ENCODE measurements at places on chromosomes 7 and 10.

DNA sequence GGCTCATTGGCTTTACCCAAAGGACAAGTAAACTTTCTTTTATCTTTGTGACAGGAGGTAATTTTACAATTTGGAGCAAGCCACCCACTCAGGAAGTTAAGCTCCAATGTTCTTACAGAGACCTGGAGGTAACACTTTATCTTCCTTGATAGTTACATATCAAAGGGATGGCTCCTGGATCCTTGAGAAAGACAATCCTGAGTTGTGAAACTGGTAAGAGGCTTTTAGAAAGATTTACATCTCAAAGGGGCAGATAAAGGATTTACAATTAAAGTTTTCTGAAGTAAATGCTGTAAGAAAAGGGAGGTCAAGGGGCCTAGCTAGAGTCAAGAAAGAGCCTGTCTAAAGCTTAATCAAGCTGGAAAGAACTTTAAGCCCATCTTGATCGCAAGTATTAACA, 124.4 kb upstream of the ZNF804B start:
- no peak for DNase-seq

GRCh38 chr10:122475591-122476332, 14.4 kb downstream of the HTRA1 start:
- DNase-seq: no peak

DNA sequence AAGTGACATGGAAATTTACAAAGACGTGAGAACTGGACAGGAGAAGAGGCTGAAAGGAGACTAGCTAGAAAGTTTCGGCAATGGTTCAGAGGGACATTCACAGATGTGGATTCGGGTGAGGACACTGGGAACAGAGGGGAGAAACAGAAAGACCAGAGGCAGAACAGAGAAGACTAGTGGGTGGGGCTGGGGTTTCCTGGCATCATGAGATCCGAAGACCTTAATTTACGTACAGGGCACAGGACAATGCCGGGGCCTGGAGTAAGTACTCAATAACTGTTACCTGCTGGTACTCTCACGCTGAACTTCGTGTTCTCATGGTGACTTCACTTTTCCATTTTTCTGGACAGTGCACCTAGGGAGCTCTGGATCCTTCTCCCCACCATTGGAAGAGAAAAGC, 53.5 kb downstream of the VOPP1 start:
- no peak for DNase-seq

DNA sequence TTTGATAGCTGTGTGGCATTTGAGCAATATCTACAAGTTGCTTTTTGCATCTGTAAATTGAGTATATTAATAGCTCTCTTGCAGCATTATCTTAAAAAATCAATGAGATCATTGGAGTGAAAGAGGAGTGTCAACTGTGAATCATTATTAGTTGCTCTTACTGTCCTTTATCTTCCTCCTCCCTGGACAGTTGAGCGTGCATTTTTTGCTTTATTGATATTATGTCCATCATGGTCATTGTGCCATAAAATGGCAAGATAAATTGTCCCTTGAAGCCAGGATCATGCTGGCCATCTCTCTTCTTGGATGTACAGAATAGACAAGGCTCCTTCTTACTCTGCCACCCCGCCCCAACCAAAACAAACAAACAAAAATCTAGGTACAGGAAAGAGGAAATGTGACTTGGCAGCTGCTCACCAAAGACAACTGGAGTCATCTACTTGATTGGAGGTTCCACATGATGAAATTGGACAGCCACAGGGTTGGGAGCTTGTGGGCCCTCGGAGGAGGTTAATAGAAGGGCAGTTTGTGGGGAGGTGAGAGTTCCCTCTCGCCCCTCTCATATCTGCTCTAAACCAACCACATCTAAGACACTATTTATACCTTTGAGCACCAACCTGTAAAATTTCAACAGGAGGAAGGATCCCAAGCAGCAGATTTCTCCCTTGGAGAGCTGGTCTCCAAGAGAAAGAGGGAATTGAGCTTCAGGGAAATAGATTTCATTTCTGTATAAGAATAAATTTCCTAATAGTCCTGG, 252.7 kb downstream of the SKIDA1 start:
- DNase-seq: no peak

DNA sequence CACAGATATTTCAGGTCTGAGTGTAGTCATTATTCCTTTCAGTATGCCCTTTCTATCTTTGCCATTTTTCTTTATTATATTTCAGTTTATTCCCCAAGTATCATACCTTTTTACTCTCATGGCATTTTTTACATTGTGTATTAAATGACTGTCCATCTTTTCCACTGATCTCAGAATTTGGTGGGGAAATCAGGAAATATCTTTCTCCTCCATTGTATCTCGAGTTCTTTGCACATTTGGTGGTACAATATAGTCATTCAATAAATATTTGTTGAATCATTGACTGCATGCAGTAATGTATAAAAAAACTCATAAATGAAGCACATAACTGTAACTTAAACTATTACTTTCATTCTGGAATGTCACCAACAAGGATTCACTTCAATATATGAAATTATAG, 354.7 kb downstream of the HGF start:
- DNase-seq: no peak

DNA sequence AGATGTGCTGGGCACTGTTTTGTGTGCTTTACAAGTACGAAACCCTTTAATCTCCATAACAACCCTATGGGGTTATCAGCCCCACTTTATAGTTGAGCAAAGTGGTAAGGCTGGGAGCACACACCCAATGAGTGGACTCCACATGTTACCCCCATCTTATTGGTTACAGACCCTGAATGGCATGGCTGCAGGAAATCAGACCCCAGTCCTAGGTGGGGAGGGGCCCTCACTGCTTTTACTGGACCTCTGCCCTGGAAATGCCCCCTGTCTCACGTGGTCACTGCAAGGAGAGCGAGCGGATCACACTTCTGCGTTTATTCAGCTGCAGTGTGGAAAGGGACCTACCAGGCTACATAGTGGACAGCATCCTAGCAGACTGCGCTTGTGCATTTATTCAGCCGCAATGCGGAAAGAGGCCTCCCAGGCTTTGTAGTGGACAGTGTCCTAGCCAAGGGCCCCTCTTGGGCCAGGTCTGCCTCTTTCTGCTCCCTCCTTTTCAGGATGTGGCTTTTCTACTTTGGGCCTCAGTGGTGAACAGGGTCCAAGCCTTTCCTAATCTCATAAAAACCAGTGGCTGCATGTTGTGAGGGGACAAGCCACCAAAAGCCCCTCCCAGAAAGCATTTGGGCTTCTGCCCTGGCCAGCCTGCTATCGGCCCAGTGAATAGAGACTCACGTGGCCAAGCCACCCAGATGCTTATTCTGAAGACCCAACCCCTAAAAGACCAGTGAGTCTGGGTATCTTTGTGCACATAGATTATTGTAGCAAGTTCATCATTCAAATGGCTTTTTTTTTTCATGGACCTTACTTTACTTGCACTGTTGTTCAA, 405.7 kb upstream of the RNF32 start:
- DNase-seq: no peak

DNA sequence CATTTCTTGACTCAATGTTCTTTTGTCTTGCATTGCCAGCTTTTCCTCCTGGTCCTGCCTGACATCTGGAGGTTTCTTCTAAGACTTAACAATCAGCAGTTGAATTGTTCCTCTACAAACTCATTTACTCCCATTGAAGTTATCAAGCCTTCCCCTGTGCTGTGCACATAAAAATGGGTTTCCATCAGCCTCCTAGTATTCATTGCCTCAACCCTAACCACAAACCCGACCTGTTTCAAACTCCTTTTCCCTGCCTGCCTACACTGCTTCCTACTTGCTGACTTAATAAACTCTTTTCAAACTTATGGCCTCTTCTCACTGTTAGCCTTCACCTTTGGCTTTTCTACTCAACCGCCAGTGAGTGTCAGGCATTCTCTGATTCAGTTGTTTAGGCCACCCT, 9.4 kb upstream of the CDK6 start:
- DNase-seq: no peak

DNA sequence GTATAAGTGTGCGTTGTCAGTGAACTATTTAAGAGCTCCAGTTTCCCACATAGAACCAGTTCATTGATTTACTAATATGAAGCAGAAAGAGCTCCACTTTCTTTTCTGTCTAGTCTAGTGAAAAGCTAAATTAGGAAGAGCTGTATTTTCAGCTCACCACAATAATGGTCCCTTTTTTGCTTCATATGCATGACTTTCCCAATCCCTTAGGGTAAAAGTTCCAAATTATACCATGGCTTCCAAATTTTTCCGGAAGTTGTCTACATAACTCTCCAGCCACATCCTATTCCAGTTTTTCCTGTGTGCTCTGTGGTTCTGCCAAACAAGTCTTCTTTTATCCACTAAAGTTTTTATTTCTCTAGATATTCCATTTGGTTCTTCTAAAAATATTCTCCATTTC, 685.2 kb downstream of the REEP3 start:
- no peak for DNase-seq

GRCh38 chr10:6035931-6036575, 26.1 kb downstream of the IL2RA start:
- no peak for DNase-seq

- peak; percentile 50 for DNase-seq
Observed at GRCh38 chr10:50224330-50224952, 26.9 kb downstream of the ASAH2 start.

GRCh38 chr7:107609811-107610261, 29.8 kb downstream of the BCAP29 start:
- no peak for DNase-seq

DNA sequence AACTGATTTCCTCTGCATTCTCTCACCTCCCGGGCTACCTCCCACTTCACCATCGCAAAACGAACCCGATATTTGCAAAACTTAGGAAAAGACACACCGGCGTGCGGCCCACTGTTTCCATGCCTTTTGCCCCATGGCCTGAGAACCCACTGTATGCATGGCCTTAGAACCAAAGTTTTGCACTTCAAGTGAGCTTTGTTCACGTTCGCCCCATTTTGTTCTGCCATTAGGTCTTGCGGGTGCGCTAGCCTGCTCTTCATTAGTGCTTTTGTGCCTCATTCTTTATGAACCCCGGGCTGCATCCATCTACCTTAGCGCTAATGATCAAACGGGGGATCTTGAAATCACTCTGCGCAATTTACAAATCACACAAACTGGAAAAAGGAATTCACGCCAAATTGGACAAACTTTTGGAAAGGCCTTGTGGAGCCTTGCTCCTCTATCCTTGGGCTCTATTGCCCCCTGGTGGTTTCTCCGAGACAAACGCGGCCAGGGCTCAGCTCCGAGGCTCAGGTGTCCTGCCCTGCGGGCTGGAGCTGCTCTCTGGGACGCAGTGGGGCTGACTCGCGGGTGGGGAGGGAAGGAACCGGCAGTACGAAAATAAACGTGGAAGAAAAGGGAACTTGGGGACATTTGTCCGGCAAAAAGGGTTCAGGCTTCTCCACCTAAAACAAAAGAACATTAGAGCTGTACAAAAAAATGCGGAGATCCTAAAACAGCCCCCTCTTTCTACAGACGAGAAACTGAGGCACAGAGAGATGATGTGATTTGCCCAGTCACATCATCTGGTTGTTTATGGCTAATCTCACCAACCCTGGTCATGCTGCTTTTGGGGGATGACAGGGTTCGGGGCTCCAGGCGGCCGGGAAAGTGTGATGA, 300.4 kb upstream of the NFE2L3 start:
- DNase-seq: peak; percentile 75

DNA sequence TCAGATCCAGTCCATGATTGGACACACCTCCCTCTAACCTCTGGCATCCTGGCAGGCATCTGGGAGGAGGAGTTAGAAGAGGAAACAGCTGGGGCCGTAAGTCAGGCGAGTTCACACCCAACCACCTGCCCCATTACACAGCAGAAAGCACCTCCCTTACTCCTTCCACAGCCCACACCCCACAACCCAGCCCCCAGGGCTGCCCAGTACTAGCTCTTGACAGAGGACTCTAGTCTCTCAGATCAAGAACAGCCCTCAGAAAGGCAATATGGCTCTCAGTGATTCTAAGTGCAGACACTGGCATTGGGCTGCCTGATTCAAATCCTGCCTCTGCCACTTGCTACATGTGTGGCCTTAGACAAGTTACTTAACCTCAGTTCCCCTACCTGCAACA, 34.1 kb downstream of the KCNMA1 start:
- DNase-seq: no peak

- DNase-seq: no peak
Observed at GRCh38 chr7:3482147-3482921, 181.3 kb downstream of the SDK1 start.

- DNase-seq: no peak
Observed at GRCh38 chr7:159030490-159031134, 114.1 kb downstream of the VIPR2 start.

DNA sequence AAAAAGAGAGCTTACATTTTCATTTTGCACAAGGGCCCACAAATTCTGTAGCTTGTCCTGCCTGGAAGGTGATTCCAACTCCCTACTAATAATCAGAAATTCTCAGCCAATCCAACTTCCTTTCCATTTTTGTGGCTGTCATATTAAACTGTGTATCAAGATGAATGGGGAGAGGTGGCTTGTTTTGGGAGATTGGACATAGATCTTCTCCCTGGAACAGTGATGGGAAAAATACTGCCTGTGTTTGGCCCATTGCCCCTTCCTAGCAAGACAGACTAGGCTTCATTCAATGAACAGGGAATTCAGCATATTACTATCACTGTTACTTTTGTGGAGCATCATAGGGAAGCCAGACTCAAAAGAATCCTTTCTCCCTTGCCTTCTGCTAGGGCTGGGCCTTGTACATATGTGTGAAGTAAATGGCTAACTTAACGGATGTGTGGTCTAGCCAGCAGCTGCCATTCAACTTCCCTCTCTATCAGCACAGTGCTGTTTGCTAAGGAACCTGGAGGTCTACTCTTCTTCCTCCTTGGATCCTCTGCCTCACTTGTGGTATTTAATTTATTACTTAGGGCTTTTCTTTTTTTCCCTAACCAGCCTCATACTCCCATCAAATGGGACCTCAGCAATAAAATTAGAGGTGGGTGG, 326.0 kb downstream of the BICC1 start:
- no peak for DNase-seq

- DNase-seq: peak; percentile 71
Observed at GRCh38 chr10:62858364-62858763, 42.2 kb upstream of the EGR2 start.

- no peak for DNase-seq
Observed at GRCh38 chr10:100175875-100176274, 10.0 kb downstream of the ERLIN1 start.

DNA sequence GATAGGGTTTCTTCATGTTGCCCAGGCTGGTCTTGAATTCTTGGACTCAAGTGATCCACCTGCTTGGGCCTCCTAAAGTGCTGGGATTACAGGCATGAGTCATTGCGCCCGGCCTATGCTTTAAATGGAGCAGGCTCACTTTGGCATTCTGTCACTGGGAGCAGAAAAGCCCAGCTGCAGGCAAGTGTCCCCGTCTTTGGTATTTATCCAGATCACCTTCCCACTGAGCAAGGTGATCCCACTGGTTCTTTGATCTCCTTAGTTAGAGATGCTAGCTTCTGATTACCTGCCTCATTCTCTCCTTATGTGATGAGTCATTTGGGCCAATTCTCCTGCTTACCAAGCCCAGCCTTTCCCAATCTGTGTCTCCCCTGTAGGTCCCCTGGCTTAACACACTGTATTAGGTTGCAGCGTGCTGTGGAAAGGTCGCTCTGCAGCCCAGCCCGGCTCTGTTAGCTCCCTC, 39.3 kb downstream of the SPDYE5 start:
- DNase-seq: no peak
